Immature natural killer cell (primary cell): ENCODE measurements at places on chromosomes 11 and 22.

DNA sequence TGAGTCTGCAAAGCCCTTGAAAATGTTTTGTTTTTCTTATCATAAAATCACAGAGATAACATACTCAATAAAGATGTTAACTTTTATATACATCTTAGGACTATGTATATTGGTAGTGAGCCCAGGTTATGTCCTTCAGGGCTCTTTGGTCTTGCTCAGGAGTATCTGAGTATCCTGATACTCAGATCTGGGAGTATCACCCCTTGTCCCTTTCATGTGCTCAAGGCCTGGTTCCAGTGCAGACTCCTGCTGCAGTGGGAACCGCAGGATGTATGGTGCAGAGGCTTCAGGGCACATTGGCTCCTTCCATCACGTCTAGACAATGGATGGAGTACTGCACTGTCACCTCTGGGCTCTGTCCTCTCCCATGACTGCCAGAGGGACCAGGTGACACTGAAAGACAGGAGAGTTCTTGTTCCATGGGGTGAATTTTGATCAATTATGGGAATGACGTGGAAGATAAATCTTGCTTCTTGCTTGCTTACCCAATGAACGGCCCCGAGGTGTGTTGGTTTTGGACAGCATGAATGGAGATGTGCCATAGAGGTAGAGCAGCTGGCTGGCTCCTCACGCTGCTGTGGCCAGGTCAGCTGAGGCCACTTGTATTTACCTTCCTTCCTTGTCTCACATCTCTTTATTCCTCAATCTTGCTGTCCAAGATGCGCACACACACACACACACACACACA is 215.5 kb downstream of the ARHGAP42 start:
- no peak for DNase-seq

DNA sequence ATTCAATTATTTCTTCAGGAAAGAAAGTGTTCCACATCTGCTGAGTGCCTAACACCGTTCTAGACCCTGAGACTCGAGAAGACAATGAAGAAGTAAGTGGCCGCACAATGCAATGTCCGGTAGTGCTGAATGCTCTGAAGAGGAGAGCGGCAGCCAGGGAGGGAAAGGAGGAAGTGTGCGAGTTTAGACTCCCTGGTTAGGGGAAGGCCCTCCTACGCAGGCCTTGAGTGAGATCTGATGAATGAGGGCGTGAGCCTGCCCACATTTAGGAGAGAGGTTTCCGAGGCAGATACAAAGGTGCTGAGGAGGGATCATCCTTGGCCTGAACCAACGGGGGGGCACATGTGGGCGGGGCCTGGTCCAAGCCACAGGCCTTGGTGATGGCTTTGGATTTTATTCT is 558.6 kb downstream of the NTM start:
- no peak for DNase-seq

GRCh38 chr22:46528121-46528610 is 9.3 kb downstream of the CELSR1 start:
- DNase-seq, result no peak

GRCh38 chr22:27718186-27719035 is 83.1 kb downstream of the MN1 start:
- DNase-seq, result no peak

DNA sequence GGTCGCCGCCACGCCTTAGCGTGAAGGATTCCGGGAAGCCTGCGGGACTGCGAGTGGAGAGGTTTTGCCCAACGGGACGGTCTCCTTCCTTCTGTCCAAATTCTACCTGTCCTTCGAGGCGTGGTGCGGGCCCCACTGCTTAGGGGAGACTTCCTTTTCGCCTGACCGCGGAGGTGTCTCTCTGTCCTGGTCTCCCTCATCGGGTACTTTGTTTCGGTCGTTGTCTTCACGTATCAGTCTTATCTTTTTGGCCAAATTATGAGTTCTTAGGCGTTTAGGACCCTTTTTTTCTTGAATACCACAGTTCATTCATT is 388 bp downstream of the HINFP start:
- DNase-seq, result no peak
